ENCODE measurements at places on chromosomes 5 and 9.

GRCh38 chr5:98836175-98836574, 62.7 kb downstream of the RGMB start:
- DNase-seq = no peak

DNA sequence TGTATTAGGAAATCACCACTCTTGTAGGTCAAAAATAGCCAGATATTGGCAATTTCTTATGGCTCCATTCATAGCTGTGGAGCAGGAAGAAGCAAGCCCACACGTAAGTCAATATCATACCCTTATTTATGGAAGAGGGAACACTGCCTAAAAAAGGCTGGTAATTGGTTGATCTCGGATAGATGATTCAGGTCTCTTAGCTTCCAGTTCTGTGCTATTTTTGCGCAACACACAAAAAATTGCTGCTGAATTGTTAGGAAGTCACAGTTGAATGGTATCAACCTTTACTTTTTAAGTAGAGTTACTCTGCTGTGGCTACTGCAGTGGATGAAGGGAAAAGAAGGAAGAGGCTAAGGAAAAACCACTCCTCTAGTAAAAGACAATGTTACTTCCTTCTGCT, 168.8 kb downstream of the ARHGAP26 start:
- no peak for DNase-seq

GRCh38 chr9:113901221-113901688, 25.1 kb downstream of the ZNF618 start:
- no peak for DNase-seq

DNA sequence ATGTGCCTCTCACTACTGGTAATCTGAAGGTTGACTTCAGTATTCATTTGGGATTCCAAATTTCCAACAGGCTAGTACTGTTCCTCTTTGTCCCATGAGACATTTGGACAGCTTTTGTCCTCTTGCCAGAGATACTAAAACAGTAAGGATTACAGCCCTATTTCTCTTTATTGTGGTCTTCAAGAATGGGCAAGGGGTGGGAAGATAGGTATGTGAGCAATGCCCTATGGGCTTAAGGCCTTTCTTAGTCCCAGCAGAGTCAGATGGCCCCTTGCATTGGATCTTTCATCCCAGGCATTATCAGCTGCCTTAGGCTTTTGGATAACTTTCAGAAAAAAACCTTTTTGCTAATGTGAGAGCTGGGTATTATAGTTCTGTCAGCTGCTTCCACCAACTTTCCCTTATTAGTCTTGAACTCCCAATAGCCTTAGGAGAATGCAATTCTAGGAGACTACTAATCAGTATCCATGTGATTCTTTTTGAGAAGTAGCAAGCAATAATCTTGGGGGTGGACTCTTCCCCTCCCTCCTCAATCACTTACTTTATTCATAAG, 361.1 kb upstream of the NUDT12 start:
- DNase-seq = no peak

- no peak for DNase-seq
These were observed 26.9 kb downstream of the KLHL3 start for GRCh38 chr5:137708796-137709559.

DNA sequence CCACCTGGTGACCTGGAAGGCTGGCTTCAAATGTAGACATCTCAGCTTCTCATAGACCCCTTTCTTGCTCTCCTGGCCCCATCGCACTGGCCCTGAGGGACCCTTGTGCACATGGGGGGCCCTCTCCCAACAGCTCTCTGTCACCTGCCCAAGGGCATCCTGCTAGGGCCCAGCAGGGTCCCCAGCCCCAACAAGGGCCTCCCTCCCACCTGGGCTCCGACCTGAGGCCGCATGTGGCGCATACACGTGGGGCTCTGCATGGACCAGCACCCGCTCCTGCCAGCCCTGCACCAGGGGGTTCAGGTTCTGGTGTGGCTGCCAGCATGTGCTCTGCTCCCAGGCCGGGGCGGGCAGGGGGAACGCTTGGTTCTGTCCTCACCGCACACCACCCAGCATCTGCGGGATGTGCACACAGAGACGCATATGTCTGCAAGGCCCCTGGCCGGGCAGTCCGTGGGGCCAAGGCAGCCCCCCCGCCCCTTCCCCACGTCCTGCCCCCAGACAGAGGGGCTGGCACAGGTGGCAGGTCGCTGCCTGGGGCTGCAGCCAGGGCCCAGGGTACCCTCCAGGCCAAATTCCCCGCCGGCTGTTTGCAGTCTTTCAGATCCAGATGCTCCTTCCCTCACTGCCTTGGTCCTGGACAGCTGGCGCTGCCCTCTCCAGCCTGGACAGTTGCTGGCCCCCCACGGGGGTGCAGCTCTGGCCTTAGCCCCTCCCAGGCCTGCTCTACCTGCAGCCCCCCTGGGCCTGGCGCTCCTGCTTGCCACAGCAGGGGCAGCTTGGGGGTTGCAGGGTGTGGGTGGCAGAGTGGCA, 17.9 kb upstream of the NRARP start:
- DNase-seq = no peak

DNA sequence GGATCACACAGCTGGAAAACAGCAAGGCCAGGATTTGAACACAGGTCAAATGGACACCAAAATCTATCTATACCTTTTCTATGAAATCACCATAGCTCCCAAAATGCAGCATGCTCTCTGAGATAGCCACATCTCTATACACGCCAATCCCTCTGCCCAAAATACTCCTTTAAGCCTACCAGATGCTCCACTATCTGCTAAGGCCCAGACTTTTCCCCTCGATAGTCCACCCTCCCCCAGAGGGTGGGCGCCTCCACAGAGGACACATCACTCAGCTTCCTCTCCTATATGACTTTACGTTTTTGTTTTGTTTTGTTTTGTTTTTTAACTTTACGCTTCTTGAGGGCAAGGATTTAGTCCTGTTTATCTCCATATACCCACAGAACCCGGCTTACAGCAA, 46.8 kb downstream of the MTMR12 start:
- no peak for DNase-seq

GRCh38 chr5:151458314-151458713, 10.9 kb downstream of the SLC36A1 start:
- no peak for DNase-seq

DNA sequence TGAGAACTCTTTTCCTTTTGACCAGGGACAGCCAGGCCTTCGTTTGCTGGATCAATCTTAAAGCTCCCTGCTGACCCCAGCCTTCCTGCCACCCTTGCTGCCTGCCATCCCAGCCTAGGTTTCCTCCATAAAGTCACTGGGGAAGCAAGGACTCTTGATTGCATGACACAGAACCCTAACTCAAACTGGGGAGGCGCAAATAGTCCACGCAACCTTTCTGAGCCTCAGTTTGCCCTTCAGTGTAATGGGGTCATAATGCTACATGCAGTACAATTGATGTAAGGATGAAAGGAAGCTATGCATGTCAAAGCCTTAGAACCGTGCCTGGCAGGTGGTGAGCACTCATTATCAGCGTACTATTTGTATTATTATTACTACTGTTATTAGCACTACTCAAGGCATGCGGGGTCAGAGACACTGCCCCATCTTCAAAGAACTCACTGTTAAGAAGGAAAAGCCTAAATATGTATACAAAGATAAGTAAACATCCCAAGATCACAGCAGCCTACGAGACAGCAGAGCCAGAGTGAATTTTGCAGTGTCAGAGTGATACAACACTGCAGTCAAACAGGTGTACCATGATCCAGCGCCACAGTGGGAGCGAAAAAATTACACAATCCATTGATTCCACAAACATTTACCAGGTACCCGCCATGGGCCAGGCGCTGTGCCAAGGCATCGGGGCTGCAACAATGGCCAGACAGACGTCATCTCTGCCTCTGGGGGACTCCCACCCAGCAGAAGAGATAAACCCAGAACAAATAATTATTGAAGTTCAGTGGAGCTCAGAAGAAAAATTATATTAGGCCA, 16.9 kb upstream of the CPLX2 start:
- DNase-seq = no peak

DNA sequence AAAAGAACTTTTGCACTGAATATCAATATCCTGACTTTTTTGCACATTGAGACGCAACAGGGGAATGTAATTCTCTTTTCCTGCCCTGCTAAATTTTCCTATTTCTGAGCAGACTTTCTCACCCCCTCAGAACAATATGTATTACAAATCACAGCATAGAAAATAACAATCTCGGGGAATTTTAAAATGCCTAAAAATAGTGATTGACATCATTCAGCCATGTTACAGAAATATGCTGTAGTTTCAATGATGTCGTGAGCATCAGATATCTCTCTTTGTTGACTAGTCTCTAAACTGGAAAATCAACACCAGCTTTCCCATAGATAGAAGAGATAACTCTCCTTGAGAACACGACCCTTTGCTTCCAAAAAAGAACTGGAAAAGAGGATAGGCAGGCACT, 166.7 kb downstream of the ZDHHC21 start:
- DNase-seq = no peak

- no peak for DNase-seq
These were observed 474.7 kb downstream of the PDE4D start for GRCh38 chr5:59418808-59419207.

GRCh38 chr5:30991462-30991861, 202.0 kb upstream of the CDH6 start:
- no peak for DNase-seq

DNA sequence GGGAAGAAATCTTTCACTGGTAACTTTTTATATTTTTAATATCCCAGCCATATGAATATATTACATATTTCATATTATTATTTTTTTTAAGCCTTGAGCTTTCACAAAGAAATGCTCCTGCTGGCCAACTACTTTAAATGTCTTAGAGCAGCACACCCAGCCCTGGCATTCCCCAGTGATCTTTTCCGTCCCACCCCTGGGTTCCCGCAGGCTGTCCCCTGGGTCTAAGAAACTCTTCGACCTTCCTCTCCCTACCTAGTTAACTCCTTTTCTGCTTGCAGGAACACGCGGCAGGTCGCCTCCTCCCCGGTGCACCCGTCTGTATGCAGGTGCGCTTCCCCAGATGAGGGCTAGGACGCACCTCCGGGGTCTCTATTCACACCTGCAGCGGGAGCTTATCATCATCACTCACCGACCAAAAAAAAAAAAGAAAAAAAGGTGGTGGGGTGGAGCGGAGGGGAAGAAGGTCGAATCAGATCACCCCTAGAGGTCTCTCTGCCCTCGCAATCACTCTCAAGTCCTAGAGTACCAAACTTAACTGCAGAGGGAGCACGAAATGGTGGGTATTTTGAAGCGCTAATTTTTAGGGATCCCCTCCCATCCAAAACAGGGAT, 696 bp downstream of the ZFP62 start:
- peak; percentile 36 for DNase-seq

DNA sequence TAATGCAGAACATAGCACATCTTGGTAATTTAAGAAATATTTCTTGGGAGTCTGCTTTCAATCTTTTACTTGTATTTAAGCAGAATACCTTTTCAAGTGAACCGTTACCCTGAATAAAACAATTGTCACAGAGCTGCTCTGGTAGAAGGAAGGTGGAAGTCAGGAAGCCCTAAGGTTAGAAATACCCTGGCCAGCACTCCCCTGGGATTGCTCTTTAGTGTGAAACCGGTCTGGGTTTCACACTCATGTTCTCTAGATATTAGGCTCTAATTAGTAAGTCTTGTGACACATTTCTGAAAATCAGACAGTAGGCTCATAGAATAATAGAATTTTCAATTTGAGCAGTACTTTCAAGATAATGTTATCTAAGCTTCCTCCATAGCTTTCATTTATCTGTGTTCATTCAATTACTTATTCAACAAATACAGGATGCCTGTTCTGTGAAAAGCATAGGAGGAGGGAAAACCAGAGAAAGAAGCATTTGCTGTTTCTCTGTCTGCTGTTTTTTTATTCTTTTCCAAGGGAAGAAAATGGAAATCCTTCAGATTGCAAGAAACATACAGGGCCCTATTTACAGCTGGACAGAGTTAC, 825.5 kb downstream of the TLR4 start:
- DNase-seq = no peak

DNA sequence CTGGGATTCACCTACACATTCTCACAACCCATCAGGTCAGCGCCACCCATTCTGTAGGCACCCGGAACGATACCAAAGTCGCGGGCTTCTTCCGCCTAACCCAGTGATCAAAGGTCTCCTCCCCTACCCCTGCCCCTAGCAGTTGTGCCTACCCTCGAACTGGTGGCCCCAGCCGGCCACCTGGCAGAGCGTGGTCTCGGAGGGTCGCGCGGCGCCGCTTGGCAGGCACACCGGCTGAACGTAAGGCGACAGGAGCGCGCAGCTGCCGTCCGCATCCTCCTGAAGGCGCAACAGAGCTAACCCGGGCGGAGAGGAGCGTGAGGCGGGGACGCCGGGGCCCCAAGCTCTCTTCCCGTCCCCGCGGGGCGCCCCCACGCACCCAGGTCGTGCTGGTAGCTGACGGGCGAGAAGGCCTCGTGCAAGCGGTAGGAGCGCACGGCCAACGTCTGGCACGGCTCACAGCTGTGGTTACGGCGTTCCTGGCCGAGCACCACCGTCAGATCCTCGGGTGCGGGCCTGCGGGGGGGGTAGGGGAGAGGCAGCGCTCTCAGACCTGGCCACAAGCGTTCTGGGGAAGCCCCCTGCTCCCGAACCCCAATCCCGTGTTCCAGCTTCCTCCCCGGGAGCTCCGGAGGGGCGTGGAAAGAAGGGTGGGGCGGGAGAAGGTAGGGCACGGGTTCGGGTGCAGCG, 2.8 kb upstream of the PFN3 start:
- DNase-seq = no peak

- DNase-seq = no peak
These were observed at the start of gene MVB12B for GRCh38 chr9:126326228-126327005. Gene MVB12B (plus strand): TSS chr9:126326829. CDS start chr9:126326930, 101 bp downstream.

DNA sequence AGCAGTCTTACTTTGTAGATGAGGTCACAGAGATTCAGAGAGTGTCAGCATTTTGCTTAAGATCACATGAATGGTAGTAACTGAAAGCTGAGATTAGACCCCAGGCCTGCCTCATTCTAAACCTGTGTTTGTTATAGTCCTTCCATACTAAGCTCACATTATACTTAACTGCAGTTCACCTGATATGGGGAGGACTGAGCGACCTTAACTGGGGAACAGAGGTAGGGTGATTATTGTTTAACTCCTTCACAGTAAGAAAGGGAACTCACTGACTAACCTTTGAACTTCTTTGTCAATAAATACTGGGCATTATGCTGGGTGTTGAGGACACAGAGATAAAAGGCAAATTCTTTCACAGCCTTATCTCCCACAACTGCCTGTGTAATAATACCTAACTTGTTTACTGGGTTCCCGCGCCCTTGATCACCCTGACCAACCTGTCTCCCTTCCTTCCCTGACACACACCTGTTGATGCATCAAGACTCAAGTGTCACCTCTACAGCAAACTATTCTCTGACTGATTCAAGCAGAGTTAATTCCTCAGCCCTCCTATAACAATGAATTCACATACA, 27.2 kb downstream of the DEPDC1B start:
- no peak for DNase-seq

DNA sequence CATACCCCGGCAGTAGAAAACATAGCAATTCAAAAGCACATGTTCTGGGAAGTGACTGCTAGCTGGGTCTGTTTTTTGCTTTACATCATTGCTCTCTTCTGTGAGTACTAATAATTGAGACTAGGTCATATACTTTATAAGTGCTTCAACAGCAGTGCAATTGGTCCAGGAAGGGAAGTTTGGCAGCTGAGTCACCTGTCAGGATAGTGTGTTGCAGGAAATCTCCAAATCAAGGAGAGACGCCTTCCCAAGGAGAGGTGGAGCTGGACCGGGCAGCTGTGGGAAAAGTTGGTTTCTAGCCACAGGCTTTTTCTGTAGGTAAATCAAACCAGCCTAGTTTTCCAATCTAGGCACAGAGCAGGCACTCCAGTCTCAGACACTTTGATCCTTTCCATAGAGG, 330.1 kb downstream of the ENC1 start:
- no peak for DNase-seq
